ENCODE measurements at places on chromosomes 1 and 21. TPM values are rescaled to one million over a fixed set of nuclear protein-coding genes. Genes with fewer than 3 reads are reported as not detected.

EPS8L3 gene
- total RNA-seq: not detected

DDAH1 gene
- total RNA-seq: 5.5 TPM

CHODL gene
- 0.28 TPM for total RNA-seq

NEK2 gene
- total RNA-seq: 19.6 TPM

KCNJ15 gene
- total RNA-seq: 27.5 TPM

FAM151A gene
- not detected for total RNA-seq

ZNF648 gene
- total RNA-seq: not detected

HSD3B1 gene
- total RNA-seq: not detected

AIRE gene
- total RNA-seq: not detected

SLC5A3 gene
- 5.6 TPM for total RNA-seq

OR14C36 gene
- not detected for total RNA-seq

LCE1F gene
- not detected for total RNA-seq

HSPA6 gene
- total RNA-seq: 0.19 TPM

IL12RB2 gene
- 0.56 TPM for total RNA-seq

UBL4B gene
- not detected for total RNA-seq

SH2D2A gene
- total RNA-seq: 2.5 TPM

SPRR4 gene
- total RNA-seq: not detected

Data from airway epithelial cell (primary cell).